ENCODE measurements at places on chromosomes 12 and 14. TPM values are rescaled to one million over a fixed set of nuclear protein-coding genes. Genes with fewer than 3 reads are reported as not detected.

The RNASE7 gene
- not detected for total RNA-seq

The TMEM233 gene
- 0.24 TPM for total RNA-seq

The HOXC9 gene
- not detected for total RNA-seq

The STYK1 gene
- total RNA-seq, result 1.8 TPM

The KLRC1 gene
- not detected for total RNA-seq

The SOX5 gene
- total RNA-seq, result 2.1 TPM

The HOXC13 gene
- total RNA-seq, result not detected

The HIP1R gene
- 19.9 TPM for total RNA-seq

The HECTD1 gene
- total RNA-seq, result 132 TPM

The TCP11L2 gene
- 4.4 TPM for total RNA-seq

The SIX1 gene
- 0.78 TPM for total RNA-seq

The EXD2 gene
- 20.9 TPM for total RNA-seq

The EIF2B1 gene
- total RNA-seq, result 117 TPM

The SRRM4 gene
- 0.63 TPM for total RNA-seq

The A2M gene
- total RNA-seq, result not detected
